Activated CD8-positive, alpha-beta memory T cell treated with anti-CD3 and anti-CD28 coated beads for 48 hours (primary cell): ENCODE measurements at places on chromosomes 3 and 15.

DNA sequence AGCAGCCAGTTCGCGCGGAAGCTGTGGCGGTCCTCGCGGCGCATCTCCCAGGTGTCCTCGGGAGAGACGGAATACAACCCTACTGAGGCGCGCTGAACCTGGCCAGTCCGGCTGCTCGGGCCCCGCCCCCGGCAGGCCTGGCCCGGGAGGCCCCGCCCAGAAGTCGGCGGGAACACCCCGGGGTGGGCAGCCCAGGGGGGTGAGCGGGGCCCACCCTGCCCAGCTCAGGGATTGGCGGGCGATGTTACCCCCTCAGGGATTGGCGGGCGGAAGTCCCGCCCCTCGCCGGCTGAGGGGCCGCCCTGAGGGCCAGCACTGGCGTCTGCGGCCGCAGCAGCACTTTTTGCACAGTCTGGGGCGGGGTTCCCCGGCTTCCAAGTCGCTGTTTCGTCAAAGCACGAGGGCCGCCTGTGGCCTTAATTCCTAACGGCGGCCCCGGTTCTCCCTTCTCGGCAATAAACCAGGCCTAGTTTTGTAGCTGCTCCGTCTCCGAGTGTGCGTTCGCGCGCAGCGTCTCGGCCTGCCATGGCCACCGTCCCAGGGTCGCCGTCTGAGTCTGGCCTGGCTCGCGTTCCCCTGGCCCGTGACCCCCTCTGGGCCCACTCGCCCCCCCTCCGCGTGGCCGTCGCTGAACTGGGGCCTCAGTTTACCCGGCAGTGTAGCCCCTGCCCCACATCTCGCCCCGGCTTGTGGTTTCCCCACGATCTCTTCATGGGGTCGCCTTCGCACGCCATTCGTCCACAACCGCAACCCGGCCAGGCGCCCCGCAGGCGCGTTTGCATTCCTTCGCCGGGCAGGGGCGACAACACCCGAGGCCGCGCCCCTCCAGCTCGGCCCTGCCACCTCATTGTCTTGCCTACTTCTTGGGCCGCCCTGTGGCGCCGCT, 30.0 kb downstream of the NBEAL2 start:
- peak; percentile 44 for DNase-seq

GRCh38 chr3:29195056-29195455, 85.8 kb upstream of the RBMS3 start:
- no peak for DNase-seq

GRCh38 chr15:78808550-78808949, 2.7 kb downstream of the ADAMTS7 start:
- DNase-seq, result no peak

- DNase-seq, result no peak
Measured at GRCh38 chr3:192279664-192280063, 447.7 kb downstream of the FGF12 start.

- DNase-seq, result no peak
Measured at GRCh38 chr3:4492208-4493013, 737 bp upstream of the ITPR1 start.
